D341Med (cell line): ENCODE measurements at places on chromosomes 16 and 17.

- no peak for DNase-seq
Observed at GRCh38 chr16:17951378-17951777, 385.2 kb downstream of the NPIPA8 start.

GRCh38 chr17:47980541-47980940 lies 9.6 kb downstream of the CDK5RAP3 start:
- DNase-seq: no peak

DNA sequence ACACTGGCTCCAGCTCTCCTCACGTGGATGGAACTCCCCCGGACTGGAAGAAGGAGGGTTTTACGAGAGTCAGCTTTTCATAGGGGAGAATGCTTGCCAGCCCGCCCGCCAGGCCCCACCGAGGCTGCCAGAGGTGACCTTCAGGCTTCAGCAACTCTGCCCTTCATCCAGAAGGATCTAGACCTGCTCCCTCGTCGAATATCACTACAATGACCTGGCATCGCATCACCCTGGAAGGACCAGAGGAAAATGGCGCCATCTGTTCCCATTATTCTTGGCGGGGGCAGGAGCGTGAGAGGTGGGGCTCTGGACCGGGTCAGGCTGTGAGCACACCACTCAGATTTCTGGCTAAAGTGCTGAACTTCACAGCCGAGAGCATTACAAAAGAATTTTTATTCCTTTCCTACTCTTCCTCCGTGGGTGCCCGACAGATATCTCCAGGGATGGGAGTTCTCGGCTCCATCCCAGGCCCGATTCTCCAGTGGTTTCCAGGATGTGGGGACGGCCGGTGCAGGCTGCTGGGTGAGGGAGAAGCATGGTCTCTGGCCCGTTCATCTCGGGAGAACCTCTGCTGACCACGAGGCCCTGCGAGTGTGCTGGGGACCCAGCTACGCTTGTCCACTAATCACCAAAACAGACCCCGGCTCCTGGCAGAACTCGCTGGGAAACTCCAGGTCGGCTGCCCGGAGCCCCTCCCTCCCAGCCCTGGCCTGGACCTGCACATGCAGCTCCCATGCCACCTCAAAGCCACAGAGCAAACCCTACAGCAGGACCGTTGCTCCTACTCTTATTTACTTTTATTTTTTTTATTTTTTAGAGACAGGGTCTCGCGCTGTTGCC lies 36.8 kb upstream of the ZNF469 start:
- no peak for DNase-seq

DNA sequence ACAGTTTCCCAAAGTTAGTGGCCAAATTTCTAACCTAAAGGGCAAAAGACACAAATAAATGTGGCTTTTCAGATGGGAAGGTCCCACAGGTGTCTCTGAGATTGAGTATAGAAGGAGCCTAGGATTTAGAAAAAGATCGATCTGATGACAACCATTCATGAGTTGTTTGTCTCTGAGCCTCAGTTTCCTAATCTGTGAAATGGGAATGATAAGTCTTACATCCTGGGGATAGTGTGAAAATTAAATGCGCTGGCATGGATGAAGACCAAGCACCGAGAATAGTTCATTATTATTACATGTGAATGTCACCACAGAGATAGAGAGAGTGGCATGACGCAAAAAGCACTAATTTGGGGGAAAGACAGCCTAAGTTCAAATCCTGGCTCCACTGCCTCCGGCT lies 7.2 kb downstream of the CDH5 start:
- DNase-seq: no peak

DNA sequence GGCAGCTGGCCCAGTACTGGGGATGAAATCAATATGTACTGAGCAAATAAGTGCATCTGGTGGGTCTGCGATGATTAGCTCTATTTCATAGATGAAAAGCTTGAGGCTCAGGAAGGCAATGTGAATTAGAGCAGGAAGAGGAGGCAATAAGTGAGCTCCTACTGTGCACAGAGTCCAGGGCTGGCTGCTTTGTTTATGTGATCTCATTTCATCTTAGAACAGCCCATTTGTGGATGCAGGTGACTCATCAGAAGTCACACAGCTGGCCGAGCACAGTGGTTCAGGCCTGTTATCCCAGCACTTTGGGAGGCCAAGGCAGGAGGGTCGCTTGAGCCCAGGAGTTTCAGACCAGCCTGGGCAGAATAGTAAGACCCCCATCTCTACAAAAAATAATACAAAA lies 7.1 kb downstream of the TMEM114 start:
- DNase-seq: no peak
